ENCODE measurements at places on chromosomes 16 and 17. TPM values are rescaled to one million over a fixed set of nuclear protein-coding genes. Genes with fewer than 3 reads are reported as not detected.

DNA sequence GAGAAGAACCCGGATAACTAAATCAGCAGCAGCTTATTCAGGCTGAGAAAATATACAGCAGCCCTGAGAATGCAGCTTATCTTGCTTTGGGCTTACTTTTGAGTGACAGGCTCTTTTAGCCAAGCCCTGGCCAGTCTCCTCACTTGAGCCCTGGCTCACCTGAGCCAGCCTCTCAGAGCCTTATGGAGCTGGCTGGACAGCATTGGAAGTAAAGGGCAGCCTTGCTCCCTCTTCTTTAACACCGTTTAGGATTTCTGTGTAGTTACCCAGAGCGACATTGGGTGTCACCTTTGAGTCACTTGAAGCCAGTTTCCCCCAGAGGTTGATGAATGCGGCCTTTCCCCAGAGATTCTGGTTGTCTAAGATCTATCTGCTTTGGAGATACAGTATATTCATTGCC, 7.7 kb upstream of the NPIPB2 start:
- DNase-seq: no peak

- DNase-seq: no peak
These were observed 406.5 kb upstream of the MON1B start for GRCh38 chr16:76784530-76784929.

GRCh38 chr17:22460461-22461063, 768.2 kb downstream of the KCNJ18 start:
- no peak for DNase-seq

DNA sequence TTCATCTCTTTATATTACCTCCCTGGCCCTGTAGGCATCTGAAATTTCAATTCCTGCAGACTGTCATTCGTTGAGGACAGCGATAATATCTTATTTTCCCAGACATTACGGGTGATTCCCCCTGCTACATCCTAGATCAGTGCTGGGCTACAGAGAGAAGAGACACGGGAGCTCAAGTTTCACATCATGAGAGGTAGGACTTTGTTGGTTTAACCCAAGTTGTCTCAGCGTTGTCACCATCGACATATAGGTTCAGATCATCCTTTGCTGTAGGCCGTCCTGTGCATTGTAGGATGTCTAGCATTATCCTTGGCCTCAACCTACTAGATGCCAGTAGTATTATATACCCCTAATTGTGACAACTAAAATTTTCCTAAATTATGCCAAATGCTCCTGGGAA, 19.3 kb downstream of the MT1X start:
- DNase-seq: no peak

Gene SERPINF2
- polyA plus RNA-seq: not detected

DNA sequence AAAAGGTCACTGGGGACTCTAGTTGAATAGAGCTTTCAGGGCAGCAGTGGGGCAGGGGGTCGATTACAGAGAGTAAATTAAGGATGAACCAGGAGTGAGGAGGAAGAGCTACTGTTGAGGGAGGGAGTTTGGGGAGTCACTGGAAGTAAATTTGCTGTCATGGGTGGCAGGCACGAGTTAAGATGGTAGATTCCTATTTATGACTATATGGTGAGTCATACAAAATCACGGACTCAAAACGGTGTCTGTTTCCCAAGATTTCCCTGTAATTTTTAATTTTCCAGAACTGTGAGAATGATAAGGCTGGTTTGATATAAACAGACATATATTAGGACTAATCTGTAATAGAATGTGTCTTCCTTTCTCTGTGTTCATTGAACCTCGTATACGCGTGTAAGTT, 287.6 kb upstream of the GOT2 start:
- DNase-seq: no peak

- DNase-seq: peak; percentile 96
These were observed 11.3 kb upstream of the SKAP1 start for GRCh38 chr17:48441231-48441711.

DNA sequence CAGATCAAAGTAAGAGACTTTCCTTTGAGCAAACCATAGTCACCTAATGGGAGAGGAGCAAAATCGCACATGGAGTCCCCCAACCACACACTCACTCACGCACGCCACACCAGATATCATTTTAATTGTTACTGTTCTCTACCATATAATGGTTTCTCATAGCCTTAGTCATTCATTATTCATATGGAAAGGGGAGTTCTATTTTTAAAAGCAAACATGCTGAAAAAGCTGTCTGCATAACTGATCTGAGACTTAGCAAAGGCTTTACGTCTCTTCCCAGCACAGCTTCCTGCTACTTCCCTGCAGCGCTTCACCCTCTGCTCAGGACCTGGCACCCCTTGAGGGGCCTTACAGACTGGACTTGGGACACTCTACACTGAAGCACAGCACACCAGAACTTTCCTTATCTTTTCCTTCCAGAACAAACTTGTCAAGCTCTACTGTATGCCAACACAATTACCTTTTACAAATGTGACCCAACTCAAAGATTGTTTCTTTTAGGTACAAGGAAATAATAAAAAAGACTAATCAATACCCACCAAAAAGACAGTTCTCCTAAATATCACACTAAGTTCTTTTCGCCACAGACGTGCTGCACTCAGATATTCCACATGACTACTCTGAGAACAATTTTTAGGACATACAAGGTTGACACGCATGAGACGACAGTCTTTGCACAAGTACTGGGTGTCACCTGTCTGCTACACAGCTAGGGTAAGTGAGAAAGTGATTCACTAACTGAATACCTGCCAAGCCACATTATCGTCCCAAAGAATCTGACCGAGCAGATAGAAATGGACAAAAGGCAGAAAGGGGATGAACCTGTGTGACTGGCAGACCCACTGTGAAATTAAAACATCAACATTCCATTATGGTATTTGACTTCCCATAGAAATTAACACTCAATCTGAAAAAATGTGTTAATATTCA, 21.5 kb downstream of the SRP68 start:
- DNase-seq: no peak

GRCh38 chr17:77831474-77832179, 126.9 kb upstream of the TNRC6C start:
- DNase-seq: no peak

- DNase-seq: no peak
These were observed 22.6 kb upstream of the ERN1 start for GRCh38 chr17:64152428-64153125.

Gene TAC4
- not detected for polyA plus RNA-seq

GRCh38 chr17:34301986-34302385, 16.4 kb downstream of the CCL11 start:
- DNase-seq: no peak

DNA sequence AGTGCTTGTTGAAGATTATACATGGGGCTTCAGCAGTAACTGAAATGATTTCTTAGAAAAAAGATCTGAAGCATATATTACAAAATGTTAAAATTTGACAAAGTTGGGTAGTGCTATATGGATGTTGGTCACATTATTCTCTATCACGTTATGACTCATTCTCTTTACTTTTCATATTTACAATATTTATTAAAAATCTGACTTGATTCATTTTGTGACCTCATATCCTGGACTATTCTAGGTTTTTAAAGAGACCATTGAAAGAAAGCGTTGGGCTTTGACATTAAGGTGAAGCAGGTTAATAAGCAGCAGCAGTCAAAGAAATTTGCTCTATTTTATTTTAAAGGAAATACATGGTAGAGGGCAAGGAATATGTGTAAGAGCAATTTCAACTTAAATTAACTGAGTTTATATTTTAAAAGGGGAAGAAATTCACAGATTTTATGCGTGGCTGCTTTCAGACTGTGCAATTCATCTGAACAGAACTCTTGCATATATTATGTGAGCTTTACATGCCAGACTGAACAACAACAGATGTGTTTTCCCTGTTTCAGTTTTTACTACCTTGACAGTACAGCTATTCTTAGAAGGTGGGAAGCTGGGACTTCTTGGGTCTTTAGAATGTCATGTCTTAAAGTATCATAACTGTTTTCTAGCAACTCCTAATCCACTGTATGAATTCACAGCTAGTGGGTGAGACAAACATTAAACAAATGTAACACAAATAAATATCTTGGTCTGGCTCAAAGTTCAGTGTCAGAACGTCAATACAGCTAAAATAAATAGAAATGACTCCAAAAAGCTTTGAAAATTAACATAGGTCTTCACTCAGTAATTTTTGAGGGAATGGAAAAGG, 10.4 kb upstream of the FAM20A start:
- no peak for DNase-seq

DNA sequence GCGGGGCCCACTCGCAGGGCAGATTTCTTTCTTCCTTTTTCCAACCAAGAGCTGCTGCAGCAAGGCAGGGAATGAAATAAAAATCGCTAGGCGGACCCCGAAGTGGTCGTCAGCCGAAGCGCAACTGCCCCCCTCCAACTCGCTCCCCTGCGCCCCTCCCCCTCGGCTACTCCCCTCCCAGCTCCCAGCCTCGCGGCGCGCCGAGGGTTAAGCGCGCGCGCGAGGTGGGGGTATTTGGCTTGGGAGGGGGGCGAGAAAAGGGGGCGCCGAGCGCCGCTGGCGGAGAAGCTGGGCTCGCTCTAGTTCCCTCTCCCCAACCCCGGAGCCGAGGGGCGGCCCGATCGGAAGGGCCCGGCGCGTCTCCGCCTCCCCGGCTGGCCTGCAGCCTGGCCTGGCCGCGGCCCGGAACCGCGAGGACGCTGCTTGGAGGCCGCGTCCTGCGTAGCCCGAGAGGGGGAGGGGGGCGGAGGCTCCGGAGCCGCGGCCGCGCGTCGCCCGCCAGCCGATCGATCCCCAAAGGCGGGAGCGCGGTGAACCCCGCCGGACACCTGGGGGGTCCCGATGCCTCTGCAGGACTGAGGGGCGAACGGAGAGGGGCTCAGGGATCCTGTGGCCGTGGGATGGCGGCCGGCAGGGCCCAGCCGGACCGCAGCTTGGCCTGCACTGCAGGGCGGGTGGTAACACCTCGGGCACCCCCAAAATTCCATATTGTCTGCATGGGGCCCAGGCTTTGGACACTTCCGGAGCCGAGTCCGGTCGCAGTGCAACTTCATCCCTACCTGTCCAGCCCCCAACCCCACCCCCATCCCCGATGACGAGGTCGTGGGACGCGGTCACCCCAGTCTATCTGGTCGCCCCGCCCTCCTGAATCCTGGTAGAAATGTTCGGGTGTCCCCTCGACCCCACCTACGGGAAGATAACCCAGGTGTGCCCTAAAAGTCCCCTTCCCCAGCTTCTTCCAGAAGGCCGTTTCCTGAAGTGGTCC, 4.9 kb upstream of the CBX4 start:
- no peak for DNase-seq

DNA sequence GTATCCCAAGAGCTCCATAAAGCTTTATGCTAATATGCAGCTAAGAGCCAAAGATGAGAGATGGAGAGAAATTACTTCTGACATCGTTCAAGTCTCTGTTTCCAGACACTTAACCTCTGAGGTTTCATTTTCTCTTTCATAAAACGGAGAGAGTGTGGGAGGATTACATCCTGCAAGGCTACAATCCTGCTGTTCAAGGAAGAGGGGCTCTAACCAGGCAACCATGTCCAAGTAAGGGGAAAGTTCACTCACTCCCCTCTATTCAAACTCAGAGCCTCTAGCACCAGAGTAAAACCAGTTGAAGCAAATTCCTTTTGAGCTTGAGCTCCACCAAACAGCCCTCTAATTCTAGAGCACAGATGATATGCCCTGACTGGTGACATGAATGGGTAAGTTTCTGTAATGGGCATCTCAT, 397.4 kb downstream of the NPIPA8 start:
- DNase-seq: no peak

Gene FAHD1
- polyA plus RNA-seq: 33.5 TPM

GRCh38 chr16:8310323-8310722, 280.0 kb downstream of the TMEM114 start:
- DNase-seq: no peak

Gene ASGR2
- polyA plus RNA-seq: not detected

Gene KRT26
- not detected for polyA plus RNA-seq

DNA sequence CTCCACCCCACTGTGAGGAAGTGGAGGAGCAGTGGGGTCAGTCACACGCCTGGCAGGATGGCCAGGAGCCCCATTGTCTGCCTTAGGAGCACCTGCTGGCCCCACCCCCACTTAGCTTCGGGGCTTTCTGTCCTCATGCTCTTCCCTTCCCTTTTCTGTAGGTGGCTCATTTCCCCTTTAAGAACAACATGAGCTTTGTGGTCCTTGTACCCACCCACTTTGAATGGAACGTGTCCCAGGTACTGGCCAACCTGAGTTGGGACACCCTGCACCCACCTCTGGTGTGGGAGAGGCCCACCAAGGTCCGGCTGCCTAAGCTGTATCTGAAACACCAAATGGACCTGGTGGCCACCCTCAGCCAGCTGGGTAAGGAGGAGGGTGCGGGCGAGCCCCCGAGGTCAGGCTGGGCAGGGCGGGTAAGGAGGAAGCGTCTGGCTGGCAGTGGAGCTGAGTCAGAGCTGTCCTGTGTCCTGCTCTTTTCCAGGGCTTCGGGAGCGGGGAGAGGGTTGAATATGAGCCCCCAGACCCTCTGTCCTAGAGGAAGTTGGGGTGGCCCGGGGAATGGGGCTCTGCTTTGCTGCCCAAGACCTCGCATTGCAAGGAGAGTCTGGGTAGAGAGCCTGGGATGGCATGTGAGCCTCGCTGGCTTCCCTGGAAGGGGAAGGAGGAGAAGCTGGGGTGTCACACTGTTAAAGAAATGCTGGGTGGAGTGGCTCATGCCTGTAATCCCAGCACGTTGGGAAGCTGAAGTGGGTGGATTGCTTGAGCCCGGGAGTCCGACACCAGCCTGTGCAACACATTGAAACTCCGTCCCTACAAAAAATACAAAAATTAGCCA, 9.2 kb upstream of the SERPINF1 start:
- DNase-seq: no peak

DNA sequence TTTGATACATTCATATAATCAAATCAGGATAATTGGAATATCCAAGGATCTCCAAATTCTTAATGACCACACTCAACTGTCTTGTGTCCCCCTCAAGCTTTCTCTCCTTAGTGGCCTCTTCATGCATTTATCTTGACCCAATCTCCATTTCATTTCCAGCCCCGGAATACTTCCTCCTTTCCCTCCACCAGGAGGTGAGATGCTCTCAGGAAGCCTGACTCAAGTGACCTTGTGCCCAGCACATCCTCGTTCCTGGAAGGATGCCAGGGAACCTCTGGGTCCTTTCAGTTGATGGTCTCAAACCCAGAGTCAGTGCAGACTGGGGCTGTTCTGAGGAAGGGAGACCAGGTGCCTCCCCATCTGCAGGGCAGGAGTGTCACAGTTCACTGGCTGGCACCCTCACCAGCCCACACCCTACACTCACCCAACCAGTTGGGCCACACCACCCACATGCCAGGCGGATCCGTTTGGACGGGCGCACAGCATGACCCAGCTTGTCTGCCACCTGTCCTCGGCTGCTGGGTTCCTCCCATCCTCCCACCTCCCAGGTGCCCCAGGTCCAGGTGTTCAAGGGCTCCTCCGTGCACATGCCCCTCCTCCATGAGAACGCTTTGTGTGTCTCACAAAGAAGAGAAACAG, 14.0 kb upstream of the EMP2 start:
- DNase-seq: no peak

Gene ADAMTS18
- polyA plus RNA-seq: not detected

Gene KRT25
- polyA plus RNA-seq: not detected
